T-helper 9 cell (primary cell): ENCODE measurements at places on chromosomes 1 and 21.

- DNase-seq, result no peak
Observed at GRCh38 chr1:64651841-64652240, 93.0 kb upstream of the RAVER2 start.

- no peak for DNase-seq
Observed at GRCh38 chr1:226425004-226425378, 17.1 kb upstream of the PARP1 start.

GRCh38 chr1:74733604-74734484 is 892 bp downstream of the TYW3 start:
- DNase-seq, result no peak

DNA sequence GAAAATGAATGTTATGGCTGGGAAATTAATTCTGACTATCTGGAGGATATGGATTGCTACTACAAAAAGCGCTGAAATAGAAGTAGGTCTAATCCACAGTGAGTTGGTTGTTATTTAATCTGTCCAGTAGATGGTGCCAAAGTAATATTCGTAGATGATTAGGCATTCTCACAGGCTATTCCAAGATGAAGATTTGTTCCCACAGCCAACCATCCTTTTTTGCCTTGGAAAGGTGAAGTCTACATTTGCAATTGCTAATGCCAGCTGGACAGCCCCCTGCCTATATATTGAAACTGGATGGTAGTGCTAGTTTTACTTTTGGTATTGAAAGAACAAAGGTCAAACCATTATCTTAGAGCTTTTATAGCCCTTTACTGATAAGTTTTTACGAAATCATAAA is 43.8 kb downstream of the RBM11 start:
- no peak for DNase-seq

DNA sequence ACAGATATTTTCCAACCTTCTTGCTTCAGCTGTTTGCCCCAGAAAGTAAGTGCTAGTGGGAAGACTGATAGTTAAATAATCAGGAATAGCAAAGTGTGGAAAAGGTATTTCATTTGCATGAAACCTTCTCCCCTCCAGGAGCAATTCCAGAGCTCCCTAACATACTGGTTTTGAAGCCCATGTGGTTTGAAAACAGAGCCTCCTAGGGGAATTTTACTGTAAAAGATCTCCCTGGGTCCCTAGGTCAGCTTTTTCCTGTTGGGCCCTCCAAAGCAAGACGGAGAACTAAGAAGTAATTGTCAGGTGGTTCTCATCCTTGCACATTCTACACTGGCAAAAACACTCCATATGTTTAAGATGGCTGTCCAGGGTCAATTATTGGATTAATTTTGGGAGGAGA is 218.7 kb upstream of the FOXD3 start:
- DNase-seq, result no peak

- no peak for DNase-seq
Observed at GRCh38 chr1:171256940-171257606, 8.8 kb downstream of the FMO1 start.

DNA sequence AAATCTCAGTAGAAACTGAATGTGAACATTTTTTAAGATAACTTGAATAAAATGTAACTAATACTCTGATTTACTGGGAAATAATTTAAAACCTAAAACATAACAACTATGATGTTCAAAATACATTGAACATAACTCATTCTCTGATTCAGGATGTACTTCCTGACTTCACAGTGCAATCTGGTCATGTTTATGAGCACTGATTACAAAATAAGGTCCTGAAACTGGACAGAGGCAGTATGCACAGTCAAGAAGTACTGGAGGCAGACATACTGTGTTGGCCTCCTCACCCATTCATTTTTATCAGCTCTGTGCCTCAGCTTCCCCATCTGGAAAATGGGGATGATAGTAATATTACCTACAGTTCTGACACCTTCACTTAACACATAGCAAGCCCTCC is 651.3 kb downstream of the PTPRC start:
- no peak for DNase-seq

DNA sequence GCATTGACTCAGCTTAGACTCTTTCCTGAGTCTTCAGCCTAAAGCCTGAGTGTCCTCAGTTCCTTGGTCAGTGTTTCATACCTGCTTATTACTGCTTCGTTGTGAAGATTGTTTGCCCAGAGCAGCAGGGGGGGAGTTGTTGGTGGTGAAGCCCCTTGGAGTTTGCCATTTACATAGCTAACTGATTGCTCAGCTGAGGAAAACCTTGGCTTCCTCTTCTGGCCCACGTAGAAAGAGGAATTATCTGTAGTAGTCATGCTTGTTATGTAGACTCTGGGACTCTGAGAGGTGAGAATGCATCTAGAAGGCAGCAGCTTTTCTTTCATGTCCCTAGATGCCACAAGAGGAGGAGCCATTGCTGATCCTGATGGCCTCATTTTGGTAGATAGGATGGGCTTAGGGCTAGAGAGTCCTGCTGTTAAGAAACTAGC is 125.9 kb downstream of the MAST2 start:
- DNase-seq, result no peak

DNA sequence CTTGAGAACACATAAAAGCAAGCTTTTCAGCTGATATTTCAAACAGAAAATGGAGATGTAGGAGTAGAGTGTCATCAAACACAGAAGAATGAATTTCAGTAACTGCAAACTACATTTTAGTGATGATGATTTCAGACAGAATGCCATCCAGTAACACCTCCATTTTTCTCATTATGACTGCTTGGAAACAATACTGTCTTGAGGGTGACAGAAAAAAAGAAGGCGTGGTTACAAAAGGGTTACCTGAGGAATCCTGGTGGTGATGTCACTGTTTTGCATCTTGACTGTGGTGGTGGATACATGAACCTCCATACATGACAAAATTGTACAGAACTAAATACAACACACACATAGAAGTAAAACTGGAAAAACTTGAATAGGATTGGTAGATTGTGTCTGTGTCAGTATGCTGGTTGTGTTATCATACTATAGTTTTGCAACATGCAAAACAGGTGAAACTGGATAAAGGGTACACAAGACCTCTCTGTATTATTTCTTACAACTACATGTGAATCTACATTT is 375.9 kb downstream of the PTBP2 start:
- no peak for DNase-seq

GRCh38 chr1:237206065-237206414 is 164.1 kb downstream of the RYR2 start:
- DNase-seq, result no peak

- DNase-seq, result no peak
Observed at GRCh38 chr1:211483896-211484612, 7.9 kb downstream of the RD3 start.

DNA sequence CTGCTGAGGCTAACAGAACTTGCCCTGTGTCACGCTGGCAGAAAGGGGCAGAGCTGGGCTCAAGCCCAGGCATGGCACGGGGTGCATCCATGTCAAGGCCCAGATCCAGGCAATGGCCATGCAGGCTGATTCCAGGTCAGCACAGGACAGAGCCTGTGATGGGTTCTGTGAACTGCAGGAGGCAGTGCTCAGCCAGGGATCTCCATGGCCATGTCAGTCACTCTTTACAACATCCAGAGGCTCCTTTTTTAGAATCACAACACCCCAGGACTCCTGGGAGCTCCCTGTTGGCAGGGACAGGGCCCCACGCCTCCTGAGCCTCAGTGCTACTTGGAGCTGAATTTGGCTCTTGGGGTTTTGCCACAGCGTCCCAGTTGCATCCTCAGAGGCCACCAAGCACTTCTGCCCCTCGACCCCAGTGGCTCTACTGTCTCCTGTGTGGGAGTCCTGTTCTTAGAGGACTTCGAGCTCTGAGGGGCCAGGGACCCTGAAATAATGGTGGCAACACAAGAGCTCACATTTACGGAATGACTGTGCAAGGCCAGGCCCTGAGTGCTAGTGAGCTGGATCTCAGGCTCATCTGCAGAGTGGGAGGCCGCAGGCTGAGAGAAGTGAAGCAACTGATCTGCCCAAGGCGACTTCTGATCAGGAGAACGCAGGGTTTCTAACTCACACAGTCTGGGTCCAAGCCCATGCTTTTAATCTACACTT is 211.5 kb downstream of the TRABD2B start:
- no peak for DNase-seq

DNA sequence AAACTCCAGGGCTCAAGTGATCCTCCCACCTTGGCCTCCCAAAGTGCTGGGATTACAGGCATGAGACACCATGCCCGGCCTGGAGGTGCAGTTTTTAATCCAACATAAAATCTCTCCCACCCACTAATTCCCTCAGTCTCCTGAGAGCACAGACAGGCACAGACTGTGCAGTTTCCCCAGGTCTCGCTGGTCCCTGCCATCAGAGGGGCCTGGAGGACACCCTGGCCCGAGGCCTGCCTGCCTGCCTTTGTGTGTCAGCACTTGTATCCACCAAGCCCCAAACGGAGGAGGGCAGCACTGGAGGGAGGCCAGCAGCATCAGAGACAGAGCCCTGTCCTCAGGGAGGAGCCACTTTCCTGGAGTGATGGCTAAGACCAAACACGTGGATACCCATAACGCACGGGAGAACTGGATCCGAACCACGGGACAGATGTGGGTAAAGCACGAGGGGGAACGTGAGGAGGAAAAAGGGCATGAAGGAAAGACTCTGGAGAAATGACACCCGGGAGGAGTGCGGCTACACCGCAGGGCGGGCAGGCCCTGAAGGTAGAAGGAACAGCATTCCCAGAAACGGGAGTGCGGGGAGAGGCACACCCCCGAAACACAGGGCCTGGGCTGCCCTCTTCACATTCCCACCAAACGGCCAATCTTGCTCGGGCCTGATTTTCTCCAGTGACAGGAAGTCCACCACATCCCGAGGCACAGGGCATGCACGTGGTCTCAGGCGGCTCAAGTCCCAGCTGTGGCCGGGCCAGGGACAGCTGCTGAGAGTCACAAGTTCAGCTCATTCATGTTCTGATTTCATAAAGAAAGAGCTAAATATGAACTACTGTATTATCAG is 29.7 kb downstream of the NPHP4 start:
- no peak for DNase-seq

GRCh38 chr21:16912075-16912474 is 600.8 kb upstream of the CXADR start:
- DNase-seq, result no peak

DNA sequence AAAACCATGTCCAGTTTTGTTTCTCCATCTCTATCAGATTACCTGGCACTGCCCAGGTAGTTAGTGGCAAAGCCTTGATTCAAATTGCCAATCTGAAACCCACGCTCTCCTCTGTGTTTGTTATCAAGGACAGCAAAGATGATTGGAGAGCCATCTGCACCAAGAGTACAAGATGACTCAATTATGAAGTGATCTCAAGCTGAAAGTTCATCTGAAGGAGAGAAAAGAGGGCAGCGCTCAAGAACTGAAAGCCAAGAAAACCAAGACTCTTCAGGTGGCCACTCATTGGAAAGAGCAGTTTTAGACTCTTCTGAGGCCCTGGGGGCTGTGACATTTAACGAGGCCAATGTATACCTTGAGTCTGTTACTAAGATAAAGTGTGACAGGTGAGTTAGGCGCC is 13.8 kb downstream of the RXRG start:
- no peak for DNase-seq

DNA sequence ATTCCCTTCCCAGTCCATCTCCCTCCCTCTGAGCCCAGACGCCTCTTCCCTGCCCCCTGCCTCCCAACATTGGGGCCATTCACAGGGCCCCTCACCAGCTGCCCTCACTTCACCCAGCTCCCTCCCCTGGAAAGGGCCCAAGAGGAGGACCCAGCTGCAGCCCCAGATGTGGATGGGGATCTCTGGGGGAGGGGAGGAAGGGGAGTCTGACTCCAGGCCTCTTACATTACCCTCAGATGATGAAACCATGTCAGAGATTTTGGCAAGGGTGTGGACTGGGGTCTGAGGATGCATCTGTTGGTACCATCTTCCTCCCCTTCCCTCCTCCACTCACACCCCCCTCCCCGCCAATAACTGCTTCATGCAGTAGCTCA is 1.1 kb upstream of the KIF21B start:
- DNase-seq, result no peak

DNA sequence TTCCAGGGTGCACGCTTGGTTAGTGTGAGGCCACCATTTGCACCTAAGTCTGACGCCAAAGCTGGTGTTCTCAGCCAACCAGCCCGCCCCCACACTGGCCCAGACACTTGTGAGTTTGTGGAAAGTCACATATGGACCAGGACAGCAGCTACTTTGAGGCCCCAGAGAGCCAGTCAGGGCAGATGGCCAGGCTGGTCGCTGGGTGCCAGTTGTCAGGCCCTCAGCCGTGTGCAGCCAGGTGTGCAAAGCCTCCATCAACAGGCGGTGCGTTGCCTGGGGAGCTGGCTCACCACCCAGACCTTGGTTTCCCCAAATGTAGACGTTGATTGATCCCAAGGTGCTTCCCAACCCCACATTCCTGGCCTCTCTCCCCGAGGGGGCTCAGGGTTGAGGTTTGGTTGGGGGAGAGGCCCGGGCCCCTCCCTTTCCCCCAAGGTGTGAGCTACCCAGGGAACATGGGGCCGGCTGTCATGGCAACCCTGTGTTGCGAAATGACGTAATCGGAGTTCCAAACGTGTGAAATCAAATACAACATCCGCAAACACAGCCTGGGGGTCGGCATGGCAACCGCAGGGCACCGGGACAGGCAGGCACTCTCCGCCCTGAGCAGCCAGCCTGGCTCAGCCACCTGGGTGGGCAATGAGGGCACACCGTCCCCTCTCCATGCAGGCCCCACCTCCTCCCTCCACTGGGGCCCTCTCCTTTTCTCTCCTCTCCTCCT is 42.2 kb upstream of the WNT4 start:
- DNase-seq, result no peak

DNA sequence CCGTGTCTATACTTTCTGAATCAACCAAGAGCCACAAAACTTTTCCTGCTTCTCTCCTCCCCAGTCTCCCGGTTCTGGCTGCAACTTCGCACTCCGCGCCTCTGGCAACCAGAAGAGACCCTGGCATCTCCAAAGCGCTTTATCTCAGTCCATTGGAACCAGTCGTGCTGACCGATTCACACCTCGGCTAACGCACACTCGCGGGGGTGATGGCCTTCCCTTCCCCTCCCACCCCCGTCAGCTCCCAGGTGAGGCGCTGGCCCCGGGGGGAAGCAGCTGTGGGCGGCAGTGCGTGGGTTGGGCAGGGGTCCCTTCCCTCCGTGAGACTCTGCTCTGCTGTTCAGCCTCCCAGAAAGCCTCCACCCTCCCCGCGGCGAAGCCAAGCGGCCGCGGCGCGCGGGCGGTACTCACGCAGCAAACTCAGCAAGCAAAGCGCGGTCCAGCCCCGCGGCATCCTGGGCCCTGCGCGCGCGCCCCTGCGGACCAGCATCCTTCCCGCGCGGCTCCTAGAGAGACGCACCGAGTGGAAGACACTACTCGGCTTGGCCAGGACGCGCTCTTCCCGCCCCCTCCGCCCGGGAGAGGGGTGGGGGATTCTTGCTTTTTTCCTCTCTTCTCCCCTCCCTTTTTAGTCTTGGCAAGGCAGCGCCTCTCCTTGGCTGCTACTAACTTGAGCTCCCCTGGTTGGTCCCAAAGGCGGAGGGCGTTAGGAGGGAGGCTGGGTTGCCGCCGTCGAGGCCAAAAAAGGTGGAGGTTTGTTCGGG is at the start of gene CD34:
CD34 (minus strand) TSS at position 535 of the 764 bp plus-strand sequence; CDS start at position 490, 45 bp downstream.
- DNase-seq, result no peak

DNA sequence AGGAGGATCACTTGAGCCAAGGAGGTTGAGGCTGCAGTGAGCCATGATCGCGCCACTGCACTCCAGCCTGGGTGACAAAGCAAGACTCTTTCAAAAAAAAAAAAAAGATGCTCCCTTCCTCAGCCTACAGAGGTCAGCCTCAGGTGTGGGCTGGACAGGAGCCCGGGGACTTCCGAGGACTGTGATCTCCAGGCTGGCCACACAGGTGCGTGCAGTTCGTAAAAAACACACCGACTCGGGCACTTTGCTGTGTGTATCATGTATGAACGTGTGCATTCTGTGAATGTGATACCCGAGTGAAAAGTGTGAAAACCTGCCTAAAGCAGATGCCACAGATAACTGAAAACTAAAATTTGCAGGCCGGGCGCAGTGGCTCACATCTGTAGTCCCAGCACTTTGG is 8.4 kb upstream of the CCDC27 start:
- no peak for DNase-seq
